Right ventricle myocardium inferior (tissue), 1 donor: ENCODE measurements at places on chromosomes 1 and 21. TPM values are rescaled to one million over a fixed set of nuclear protein-coding genes. Genes with fewer than 3 reads are reported as not detected.

DNA sequence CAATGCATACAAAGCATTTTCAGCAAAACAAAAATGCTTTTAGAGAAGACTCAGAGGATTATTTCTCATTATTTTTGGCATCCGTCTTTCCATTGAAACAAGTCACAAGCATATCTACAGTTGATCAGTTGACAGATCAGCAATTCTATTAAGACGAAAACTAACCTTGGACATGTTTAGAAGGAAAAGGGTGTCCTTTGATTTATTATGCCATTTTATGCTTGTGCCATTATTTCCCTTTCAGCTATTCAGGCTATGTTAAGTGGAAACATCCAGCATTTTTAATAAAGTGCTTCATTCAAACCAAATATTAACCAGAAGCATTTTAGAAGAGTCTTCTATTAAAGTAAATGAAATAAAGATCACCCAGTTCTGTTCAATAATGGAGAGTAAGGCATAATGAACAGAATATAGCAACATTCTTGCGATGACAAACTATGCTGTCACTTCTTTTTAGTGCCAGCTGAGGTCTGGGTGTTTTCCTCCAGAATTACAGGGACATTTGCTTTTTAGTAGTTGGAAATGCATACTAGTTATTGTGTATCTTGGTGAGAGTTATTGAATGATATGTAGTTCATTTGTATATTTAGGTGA, 481.4 kb downstream of the PLA2G4A start:
- DNase-seq: no peak

- DNase-seq: no peak
These were observed 162.7 kb upstream of the COL6A1 start for GRCh38 chr21:45818904-45819285.

DNA sequence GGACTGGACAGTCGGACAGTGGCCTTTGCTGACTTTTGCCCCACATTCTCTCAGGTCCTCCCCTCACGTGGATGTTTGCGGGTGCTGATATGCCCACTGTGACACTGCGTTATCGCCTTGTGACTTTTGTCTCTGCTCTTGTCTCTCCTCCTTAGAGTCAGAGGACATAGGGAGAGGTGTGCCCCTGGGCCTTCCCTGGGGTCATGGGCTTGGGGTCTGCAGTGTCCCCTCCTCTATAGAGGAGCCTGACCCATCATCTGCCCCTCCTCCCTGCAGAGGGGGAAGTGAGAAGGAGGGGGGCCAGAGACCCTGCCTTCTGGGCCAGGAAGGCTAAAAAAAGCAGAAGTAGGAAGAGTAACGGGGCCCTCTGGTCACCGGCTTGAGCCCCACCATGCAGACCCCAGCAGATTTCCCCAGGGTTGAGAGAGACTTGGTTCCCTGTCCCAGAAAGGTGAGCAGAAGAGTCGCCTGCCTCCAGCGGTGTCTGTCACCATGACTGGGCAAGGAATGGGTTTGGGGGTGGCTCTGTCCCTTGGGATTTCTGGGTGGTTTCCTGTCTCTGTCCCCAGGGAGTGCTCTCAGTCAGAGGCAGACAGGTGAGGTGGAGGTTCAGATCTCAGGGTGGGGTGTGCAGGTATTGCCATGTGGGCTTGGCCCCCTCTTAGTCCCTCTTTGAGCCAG, 13.3 kb downstream of the RPS6KA1 start:
- no peak for DNase-seq

Gene WNT4
- not detected for total RNA-seq

Gene FOXD3
- 0.19 TPM for total RNA-seq

Gene ARTN
- total RNA-seq: 0.49 TPM
